ENCODE measurements at places on chromosomes 11 and 22.

- H3K27ac ChIP-seq = no peak overlapping the region
- no peaks in the 10 kb centered on the region for H3K4me1 ChIP-seq
- DNase-seq = no peak
- no peaks in the 10 kb centered on the region for H3K36me3 ChIP-seq
- H3K27me3 ChIP-seq = no peaks in the 10 kb centered on the region
Observed at GRCh38 chr11:90737444-90738050, 514.7 kb upstream of the CHORDC1 start.

DNA sequence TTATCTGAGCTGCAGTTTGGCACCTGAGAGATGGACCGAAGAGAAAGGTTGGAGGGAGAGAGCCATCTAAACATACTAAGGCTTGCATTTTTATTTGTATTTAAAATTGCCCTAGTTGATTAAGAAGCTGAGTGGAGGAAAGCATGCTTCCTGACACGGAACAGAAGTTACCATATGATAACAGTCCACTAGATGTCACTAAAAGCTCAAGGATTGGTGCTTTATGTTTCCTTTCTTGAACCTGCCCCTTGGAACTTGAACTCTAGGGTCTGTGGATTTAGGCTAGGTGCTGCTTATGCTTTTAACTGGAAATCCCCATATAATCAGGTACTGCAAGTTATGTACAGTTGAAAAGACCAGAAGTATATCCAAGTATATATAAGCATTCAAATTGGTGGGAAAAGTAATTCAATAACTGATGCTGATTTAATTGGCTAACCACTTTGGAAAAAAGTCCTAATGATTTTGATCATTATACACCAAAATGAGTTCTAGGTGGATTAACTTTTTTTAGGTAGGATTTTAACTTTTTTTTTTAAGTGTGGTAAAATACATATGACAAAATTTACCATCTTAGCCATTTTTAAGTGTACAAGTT is 9.5 kb downstream of the RBMXL2 start:
- H3K36me3 ChIP-seq = no peaks in the 10 kb centered on the region
- no peaks in the 10 kb centered on the region for H3K27me3 ChIP-seq
- no peak overlapping the region for H3K27ac ChIP-seq

GRCh38 chr22:19629720-19630419 is 84.4 kb upstream of the SEPTIN5 start:
- no peaks in the 10 kb centered on the region for H3K27me3 ChIP-seq
- peak; percentile 36 for DNase-seq
- no peak overlapping the region for H3K4me3 ChIP-seq
- no peaks in the 10 kb centered on the region for H3K4me1 ChIP-seq
- H3K36me3 ChIP-seq = no peaks in the 10 kb centered on the region

DNA sequence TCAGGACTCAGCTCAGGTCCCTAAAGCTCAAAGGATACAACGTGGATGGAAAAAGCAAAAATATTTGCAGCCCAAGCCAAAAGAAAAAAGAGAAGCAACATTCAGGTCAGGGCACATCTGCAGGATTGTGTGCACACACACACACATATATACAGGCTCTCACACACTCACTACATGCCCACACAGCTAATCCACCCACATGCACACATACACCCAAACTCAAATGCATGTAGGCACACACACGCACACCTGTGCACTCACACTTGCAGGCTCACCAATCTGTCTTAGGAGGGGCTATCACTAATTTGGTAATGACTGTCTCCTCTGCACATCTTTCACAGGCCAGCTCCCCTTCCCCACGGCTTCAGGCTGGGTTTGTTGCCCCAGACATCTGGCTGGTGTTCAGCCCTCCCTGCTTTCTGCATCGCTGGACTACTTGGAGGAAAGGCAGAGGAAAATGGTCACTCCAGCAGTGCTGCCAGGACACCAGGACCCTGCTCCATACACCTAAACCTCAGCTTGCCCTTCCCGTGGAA is 103.6 kb upstream of the DRD2 start:
- H3K36me3 ChIP-seq = no peaks in the 10 kb centered on the region
- H3K4me3 ChIP-seq = no peak overlapping the region
- H3K27ac ChIP-seq = no peak overlapping the region

- peaks cover 62% of the 10 kb centered on the region for H3K27me3 ChIP-seq
- no peak overlapping the region for H3K4me3 ChIP-seq
- no peak for DNase-seq
- H3K27ac ChIP-seq = no peak overlapping the region
- H3K4me1 ChIP-seq = no peaks in the 10 kb centered on the region
- H3K36me3 ChIP-seq = no peaks in the 10 kb centered on the region
Observed at GRCh38 chr22:43849731-43850130, 12.6 kb downstream of the SULT4A1 start.

- no peak overlapping the region for H3K4me3 ChIP-seq
- no peaks in the 10 kb centered on the region for H3K36me3 ChIP-seq
- no peak for DNase-seq
- no peaks in the 10 kb centered on the region for H3K27me3 ChIP-seq
Observed at GRCh38 chr11:12330485-12331231, 46.7 kb upstream of the PARVA start.

- H3K27ac ChIP-seq = no peak overlapping the region
- H3K4me1 ChIP-seq = no peaks in the 10 kb centered on the region
- H3K27me3 ChIP-seq = peaks cover 97% of the 10 kb centered on the region
- no peaks in the 10 kb centered on the region for H3K36me3 ChIP-seq
Observed at GRCh38 chr11:116533186-116533825, 239.5 kb downstream of the BUD13 start.

DNA sequence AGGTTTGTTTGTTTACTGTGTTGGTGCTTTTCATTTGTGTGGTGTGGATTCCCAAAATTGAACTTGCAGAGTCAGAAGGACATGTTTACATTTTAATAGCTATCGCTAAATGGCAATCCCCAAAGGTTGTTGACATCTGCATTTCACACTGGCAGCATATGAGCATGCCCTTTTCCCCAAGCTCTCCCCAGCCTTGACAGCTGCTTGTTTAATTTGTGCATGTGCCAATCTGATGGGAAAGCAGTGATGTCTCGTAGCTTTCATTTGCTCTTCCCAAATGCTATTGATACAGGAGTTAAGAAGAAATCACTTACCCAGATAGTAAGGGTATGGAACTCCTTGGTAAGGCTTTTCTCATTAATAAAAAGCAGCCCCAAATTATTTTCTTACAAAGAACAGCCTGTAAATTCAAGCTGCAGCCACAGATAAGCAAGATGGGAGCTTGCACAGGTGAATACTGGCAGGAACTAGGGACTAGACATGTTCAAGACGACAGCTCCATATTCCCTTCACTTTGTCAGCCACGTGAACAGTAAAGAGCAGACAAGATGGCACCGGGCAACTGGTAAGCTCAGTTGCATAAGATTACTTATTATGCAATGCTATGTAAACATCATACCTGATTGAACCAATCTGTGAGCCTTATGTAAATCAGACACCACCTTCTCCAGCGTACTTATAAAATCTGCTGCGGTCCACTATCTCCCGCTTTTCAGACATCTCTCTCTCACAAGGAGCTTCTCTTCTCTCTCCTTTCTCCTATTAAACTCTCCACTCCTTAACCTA is 87.4 kb downstream of the IGLL5 start:
- no peaks in the 10 kb centered on the region for H3K36me3 ChIP-seq
- no peak overlapping the region for H3K4me3 ChIP-seq
- no peak for DNase-seq
- H3K27me3 ChIP-seq = peaks cover 13% of the 10 kb centered on the region
- no peaks in the 10 kb centered on the region for H3K4me1 ChIP-seq

GRCh38 chr11:116984589-116984988 is 113.6 kb downstream of the SIK3 start:
- H3K27me3 ChIP-seq = no peaks in the 10 kb centered on the region
- H3K27ac ChIP-seq = peak overlapping the region; percentile 16
- H3K4me1 ChIP-seq = peaks cover 43% of the 10 kb centered on the region
- no peak for DNase-seq
- H3K4me3 ChIP-seq = no peak overlapping the region
- H3K36me3 ChIP-seq = no peaks in the 10 kb centered on the region
